ENCODE measurements at places on chromosomes 3 and 15.

DNA sequence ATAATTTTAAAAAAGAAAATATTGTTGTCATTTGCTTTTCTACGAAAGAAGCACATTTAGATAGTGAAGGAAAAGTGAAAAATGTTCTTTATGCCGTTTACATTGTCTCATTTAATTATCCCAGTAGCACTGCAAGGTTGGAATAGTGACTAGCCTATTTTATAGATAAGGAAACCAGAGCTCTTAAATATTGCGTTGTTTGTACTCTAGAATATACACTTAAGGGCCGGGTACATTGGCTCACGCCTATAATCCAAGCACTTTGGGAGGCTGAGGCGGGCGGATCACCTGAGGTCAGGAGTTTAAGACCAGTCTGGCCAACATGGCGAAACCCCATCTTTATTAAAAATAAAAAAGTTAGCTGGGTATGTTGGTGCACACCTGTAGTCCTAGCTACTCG lies 127.5 kb downstream of the FNDC3B start:
- DNase-seq, result no peak

DNA sequence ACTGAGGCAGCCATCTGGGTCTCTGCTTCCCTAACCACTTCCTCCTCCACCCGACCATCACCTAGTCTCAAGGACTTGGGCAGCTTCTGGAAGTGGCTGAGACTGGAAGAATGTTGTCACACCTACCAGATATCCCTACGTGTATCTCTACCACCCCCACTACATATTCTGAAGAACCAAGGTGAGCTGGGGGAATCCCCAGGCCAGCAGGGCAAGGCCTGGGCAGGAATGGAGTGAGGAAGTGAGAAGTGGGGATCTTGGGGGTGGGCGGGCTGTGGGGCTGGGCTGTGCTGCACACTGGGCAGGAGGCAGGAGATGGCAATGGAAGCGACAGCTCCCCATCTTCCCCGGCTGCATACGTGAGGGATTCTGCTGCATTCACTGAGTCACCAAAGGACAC lies 17.5 kb upstream of the ALDH1A3 start:
- no peak for DNase-seq

DNA sequence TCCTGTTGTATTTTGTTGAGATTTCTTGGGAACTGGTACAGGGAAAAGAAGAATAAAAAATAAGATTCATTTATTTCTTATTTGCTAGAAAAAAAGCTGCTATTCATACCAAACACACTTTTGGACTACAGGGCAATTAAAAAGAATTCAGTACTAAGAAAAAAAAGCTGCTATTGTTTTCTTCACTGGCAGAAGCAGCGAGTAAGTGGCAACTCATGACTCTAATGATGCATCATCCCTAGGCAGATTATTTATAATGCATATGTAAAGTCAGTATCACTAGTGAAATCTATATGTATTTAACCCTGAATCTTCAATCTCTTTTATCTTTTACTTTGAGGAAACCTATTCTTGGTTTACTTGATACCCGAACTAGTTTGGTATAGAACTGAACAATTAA lies 15.2 kb downstream of the PFN2 start:
- no peak for DNase-seq

DNA sequence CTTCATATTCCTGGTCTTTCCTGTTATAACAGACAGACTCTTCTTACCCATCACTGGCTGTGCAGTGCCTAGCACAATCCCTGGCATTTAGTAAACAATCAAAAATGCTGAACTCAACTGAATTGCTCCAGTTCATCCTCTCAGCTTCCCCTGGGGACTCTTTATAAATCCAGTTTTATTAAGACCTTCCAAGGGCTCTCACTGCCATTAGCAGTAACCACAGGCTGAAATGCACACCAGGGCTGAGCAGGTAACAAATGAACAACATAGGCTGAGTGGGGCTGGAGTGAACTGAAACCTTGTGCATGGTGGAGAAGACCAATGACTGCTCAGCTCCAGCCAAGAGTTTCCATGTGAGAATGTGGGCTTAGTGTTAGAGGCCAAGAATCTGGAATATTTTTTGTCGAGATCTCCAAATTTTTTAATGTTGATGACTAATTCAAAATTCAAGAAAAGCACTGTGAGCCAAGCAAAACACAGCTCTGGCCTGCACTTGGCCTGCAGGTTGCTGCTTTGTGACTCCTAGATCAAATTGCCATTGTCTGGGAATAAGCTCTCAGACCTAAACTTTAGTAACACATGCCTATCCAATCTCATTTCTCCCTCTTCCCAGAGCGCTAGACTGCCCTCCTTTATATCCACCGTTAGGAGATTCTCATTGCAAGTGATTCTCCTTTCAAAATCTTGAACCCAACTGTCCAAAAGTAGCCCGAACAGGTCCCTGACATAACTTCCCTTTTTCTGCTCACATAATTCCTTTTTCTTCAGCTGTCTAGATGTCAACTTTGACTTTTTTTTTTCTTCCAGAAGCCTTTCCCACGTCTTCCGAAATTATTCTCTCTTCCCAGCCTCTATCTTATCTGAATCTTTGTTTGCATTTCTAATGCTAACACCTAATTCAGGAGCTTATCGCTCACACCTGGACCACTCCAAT lies 7.4 kb downstream of the SQOR start:
- no peak for DNase-seq

DNA sequence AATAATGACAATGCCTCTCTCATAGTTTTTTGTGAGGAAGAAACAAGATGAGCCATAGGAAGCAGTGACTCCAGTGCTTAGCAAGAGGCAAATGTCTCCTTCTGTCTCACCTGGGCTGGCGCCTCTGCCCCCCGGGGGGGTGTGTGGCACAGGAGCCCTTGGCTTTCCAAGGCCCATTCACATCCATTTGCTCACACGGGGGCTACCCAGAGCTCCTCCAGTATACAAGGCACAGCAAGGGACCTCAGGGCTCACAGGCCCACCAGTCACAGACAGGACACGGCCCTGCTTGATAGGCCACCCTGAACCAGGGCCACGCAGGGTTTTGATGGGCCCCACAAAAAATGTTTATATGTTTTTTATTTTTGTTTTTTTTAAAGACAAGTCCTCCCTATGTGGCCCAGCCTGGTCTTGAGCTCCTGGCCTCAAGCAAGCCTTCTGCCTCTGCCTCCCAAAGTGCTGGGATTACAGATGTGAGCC lies 21.9 kb upstream of the EHD4 start:
- DNase-seq, result no peak

GRCh38 chr3:117628823-117629291 lies 919.3 kb downstream of the TUSC7 start:
- DNase-seq, result no peak

- no peak for DNase-seq
These were observed 208.8 kb upstream of the CTDSPL start for GRCh38 chr3:37652851-37653250.

- DNase-seq, result no peak
These were observed 46.7 kb upstream of the OXTR start for GRCh38 chr3:8816106-8816505.

DNA sequence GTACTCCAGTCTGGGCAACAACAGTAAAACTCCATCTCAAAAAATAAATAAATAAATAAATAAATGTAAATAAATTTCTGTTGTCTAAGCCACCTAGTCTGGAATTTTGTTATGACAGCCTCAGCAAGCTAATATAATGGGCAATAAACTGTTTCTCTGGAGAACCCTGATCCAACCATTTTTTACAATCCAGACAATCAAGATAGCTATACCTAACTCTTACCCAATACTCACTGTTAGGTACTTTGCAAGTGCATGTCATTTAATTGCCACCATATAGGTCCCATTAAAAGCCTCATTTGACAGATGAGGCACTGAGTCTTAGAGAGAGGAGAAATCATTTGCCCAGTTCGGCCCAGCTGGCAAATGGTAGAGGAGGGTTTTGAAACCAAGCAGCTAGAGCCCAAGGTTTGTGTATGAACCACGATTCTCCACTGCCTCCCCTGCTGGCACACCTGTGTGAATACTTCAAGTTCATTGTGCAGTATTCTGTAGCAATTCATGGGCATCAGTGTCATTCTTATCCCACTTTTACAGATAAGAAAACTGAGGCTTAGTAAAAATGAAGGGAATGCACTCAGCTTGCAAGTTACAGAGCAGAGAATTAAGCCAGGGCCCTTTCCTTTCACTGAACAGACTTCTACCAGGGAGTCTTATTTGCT lies 107.0 kb upstream of the UBE2E1 start:
- DNase-seq, result no peak

All from stimulated activated CD4-positive, alpha-beta T cell treated with anti-CD3 and anti-CD28 coated beads, TNF-alpha, amount 100 ng/mL, for 24 hours (primary cell).